Caki2 (cell line): ENCODE measurements at places on chromosomes 4 and X. TPM values are rescaled to one million over a fixed set of nuclear protein-coding genes. Genes with fewer than 3 reads are reported as not detected.

BCAP31 gene
- total RNA-seq: 307 TPM in 2 replicates

CLDN34 gene
- total RNA-seq: not detected in 2 replicates

TNIP3 gene
- total RNA-seq: 0.98 TPM in 1 of 2 replicates, not detected in the other

COQ2 gene
- 29.7 and 30.0 TPM in 2 replicates for total RNA-seq

CPE gene
- total RNA-seq: 0.78 and 4.7 TPM in 2 replicates

DNA sequence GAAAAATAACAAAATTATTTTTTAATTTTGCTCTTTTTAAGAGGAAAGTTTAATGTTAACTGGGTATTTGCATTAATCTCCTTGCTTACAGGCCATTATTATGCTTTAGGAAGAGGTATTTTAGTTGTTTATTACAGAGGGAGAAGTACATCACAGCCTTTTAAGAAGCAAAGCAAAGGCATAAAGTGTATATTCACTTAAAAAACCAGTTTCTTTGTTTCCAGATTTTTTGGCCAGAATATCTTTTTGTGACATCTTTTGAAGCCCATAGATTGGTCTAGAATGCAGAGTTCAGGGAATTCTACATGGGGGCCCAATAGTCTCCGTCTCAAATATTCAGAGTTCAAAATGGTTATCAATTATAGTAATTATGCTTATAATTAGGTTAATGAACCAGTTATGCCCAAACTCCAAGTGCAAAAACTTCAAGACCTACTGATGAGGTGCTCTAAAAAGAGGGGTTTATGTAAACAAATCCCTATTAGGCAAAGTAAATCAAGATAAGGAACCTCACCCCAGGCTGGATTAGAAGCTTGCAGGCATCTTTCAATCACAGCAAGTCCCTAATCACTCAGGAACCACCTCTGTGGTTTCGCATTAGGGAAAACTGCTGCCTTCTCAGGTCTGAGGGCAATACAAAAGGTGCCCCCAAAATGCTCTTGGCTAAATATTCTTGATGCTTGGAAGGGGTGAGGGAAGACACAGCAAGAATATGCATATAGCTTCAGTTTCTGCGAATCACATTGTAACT is 1.4 kb downstream of the CXXC4 start:
- DNase-seq: peak; percentile 12

- no peak for DNase-seq
Observed at GRCh38 chr4:153421941-153422340, 44.2 kb upstream of the TMEM131L start.

DNA sequence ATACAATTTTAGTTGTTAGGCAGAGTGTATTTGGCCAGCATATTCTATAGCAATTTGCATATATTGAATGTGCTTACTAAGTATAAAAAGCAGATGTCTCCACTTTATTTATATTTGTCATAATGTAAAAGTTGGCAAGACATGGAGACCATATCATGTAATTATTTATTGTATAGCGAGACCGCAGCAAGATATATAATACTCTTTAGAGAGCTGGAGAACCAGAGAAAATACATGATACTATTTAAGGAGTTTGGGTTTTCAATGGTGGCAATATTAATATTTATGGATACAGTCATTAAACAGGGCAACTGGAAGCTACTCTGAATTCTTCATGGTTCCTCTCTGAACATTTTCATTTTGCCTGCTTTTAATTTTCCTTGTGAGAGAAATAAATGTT is 35.0 kb downstream of the INTU start:
- no peak for DNase-seq

GRCh38 chrX:53550756-53551463 is 116.7 kb upstream of the HSD17B10 start:
- no peak for DNase-seq

GRCh38 chrX:66756717-66757116 is 117.8 kb upstream of the EDA2R start:
- no peak for DNase-seq

- DNase-seq: no peak
Observed at GRCh38 chr4:140705625-140706275, 50.4 kb downstream of the TBC1D9 start.

- no peak for DNase-seq
Observed at GRCh38 chrX:38893441-38893840, 92.2 kb downstream of the MID1IP1 start.

GRCh38 chr4:177222781-177223180 is 86.9 kb upstream of the NEIL3 start:
- peak; percentile 49 for DNase-seq
